ENCODE measurements at places on chromosomes 16 and 17. TPM values are rescaled to one million over a fixed set of nuclear protein-coding genes. Genes with fewer than 3 reads are reported as not detected.

GRCh38 chr17:82444941-82445521 lies 5.5 kb downstream of the CYBC1 start:
- no peak for DNase-seq

Gene ABCA9
- 6.0 TPM for total RNA-seq

Gene SLC16A5
- 22.7 TPM for total RNA-seq

- DNase-seq: no peak
Observed at GRCh38 chr17:40075201-40075941, 12.6 kb downstream of the THRA start.

DNA sequence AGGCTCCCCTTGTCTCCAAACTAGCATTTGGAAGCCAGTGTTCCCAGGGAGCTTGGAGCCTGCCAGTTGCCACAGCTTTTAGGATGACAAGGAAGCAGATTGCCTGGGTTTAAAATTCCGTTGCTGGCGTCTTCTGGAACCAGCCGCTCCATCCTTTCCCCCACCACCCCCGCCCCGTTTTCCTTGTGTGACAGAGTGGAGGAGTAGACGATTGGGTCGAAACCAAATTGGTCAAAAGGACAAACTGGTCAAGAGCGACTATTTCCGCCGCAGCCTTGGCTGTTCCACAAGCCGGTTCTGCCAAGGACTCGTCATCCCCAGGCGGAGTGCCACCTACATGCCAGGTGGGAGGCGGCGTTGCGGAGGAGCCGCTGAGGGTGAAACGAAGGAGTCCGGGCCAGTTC lies 91.1 kb downstream of the RPA1 start:
- DNase-seq: no peak

- DNase-seq: no peak
Observed at GRCh38 chr16:87725596-87726235, 40.1 kb downstream of the KLHDC4 start.

DNA sequence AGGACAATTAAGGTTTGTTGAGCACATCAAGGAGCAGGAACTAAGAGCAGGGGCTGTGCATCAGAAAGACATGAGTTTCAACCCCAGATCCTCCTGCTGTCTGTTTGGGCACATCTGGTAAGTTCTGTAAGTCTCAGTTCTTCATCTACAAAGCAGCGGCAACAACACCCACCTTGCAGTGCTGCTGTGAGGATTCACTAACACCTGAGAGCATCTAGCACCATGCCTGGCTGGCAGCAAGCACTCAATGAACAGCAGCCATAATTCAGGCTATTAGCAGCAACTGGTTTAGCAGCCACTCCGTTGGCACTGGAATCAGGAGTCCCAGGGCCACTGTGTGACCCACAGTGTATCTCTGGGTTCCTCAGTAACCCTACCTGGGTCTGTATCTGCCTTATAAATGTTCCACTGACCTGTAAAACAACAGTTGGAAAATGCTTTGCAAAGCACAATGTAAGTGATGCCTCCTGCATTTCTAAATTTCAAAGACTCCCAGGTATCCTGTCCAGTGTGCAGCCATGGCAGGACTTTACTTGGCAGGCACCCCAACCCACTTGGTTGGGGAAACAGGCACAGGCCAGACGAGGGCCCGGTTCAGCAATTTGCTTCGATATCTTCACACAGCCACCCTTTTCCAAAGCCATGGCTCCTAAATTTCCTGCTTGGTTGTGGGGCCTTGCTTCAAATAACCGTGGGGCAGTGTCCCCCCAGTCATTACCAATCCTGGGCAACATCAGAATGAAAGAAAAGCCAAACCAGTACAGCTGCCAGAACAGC lies 4.2 kb downstream of the ST3GAL2 start:
- no peak for DNase-seq

Gene TBX4
- 0.05 TPM for total RNA-seq

GRCh38 chr16:83533193-83533592 lies 274.6 kb upstream of the HSBP1 start:
- no peak for DNase-seq

Gene NKIRAS2
- total RNA-seq: 50.7 TPM

Gene ITGB4
- 5.7 TPM for total RNA-seq

DNA sequence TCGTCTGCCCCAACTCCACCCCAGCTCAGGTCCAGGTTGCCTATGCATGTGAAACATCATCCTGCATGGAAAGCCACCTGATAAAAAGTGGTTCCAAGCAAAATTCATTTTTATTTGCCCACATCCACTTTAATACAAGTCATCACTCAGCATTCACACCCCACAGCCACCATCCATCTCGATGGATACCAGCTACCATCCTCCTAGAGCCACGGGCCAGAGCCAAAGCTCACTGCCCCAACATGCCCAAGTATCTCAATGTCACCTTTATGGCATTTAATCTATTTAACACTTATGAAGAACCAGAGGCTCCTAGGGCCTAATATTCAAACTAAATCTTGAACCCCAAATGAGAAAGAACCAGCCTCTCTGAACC lies 70.5 kb downstream of the COPRS start:
- no peak for DNase-seq

Gene CCL15
- not detected for total RNA-seq

Gene PRRT2
- total RNA-seq: 2.1 TPM

DNA sequence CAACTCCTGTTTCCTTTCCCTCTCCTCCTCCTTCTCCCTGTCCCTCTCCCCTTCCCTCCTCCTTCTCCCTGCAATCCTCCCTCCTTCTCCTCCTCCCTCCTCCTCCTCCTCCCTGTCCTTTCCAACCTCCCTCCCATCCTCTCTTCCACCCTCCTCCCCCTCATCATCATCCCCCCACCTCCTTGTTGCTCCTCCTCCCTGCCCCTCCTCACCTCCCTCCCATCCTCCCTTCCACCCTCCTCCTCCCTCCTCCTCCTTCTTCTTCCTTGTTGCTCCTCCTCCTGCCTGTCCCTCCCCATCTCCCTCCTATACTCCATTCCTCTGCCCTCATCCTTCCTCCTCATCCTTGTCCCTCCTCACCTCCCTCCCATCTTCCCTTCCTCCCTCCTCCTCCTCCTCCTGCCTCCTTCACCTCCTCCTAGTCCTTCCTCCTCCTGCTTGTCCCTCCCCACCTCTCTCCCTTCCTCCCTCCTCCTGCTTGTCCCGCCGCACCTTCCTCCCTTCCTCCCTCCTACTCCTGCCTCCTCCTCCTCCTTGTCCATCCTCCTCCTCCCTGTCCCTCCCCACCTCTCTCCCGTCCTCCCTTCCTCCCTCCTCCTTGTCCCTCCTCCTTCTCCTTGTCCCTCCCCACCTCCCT lies 222.5 kb downstream of the IRF8 start:
- DNase-seq: peak; percentile 10

Gene PRMT7
- 24.2 TPM for total RNA-seq

- no peak for DNase-seq
Observed at GRCh38 chr17:16108871-16109270, 106.5 kb downstream of the NCOR1 start.

Gene FOXJ1
- total RNA-seq: not detected

DNA sequence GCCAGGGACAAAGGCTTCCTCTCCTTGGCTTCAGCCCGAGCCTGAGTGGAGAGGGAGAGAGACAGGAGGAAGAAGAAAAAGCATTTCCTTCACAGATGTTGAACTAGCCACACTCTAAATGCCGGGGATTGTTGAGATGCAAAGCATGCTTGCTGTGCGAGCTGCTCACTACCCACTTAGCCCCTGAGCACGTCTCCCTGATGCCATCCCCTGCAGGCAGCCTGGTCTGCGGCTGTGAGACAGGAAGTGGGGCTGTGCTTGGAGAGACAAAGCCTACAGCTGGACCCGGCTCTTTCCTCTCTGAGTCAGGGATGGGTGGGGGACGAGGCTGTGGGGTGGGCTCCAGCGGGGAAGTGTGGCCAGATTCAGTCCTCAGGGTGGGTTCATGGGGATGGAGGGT lies 13.7 kb downstream of the WNT9B start:
- no peak for DNase-seq

Gene HOXB1
- total RNA-seq: not detected

- no peak for DNase-seq
Observed at GRCh38 chr16:49854188-49854795, 1.6 kb downstream of the ZNF423 start.

Data from cardiac septum (tissue), 1 donor.